LHCN-M2 (cell line): ENCODE measurements at places on chromosomes 3 and 15. TPM values are rescaled to one million over a fixed set of nuclear protein-coding genes. Genes with fewer than 3 reads are reported as not detected.

Gene PLCB2
- 0.75 and 1.9 TPM in 2 replicates for total RNA-seq

Gene MB21D2
- total RNA-seq: 10.0 and 11.0 TPM in 2 replicates

Gene FAM3D
- not detected in 2 replicates for total RNA-seq

Gene ARPIN
- 10.9 and 14.3 TPM in 2 replicates for total RNA-seq

Gene STAB1
- total RNA-seq: under 0.01 TPM in 1 of 2 replicates, not detected in the other

Gene GOLGA8K
- 0.13 and 0.57 TPM in 2 replicates for total RNA-seq

Gene TJP1
- 34.9 and 40.4 TPM in 2 replicates for total RNA-seq

Gene SCAMP5
- total RNA-seq: 0.51 and 0.98 TPM in 2 replicates

Gene TMEM108
- 5.8 and 9.4 TPM in 2 replicates for total RNA-seq

Gene ACTC1
- total RNA-seq: 634 and 759 TPM in 2 replicates

Gene PARP15
- not detected in 2 replicates for total RNA-seq

Gene IREB2
- total RNA-seq: 11.7 and 16.4 TPM in 2 replicates

Gene SPRED1
- 46.1 and 48.4 TPM in 2 replicates for total RNA-seq

Gene HDGFL3
- total RNA-seq: 53.1 and 55.3 TPM in 2 replicates

Gene GOLGA6D
- not detected in 2 replicates for total RNA-seq

Gene IL12A
- total RNA-seq: 1.4 and 11.3 TPM in 2 replicates
